ENCODE measurements at places on chromosomes 3 and 15.

DNA sequence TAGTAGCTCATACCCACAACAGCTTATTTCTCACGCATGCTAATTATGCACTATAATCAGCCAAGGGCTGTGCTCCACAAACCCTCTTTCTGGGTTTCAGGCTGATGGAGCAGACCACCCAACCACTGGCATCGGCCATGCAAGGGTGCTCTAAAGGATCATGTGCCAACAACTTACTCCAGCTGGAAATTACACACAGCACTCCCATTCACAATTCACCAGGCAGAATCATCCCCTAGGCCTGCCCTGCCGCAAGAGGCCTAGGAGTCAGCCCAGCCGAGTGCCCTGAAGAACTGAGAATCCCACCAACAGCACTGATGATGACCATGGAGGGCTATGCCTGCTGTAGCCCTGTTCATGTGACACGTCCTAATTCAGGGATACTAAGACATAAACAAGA, 216.2 kb upstream of the CHRNA7 start:
- DNase-seq, result no peak

DNA sequence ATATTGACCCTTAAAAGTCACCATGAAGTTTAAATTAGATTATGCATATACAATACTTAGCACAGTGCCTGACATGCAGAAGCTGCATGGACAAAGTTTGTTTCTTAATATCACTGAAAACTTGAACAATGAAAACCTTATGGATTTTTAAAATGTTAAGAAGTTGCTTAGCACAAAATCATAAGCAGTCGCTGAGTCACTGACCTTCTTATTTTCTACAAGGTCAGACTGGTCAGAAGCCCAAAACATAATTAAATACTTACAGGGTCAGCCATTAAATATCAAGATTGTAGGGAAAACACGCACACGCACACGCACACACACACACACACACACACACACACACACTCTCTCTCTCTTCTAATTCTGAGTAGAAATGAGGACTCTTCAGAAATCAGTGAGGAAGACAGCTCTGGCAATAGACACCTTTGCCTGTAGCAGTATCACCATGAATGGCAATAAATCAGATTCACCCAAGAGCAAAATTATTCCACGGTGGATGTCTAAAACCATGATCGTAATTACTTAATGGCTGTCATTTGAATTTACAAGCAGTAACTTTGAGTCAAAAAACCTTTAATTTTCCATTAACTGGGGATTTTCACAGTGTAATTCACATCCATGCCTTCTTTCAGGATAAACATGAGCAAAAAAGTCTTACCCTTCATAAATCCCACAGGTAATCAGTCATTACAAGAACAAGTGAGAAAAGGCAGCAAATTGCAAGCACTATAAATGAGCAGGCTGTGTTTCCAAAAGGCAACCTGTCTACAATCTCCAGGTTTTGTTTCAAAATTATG, 147.5 kb downstream of the OSBPL10 start:
- DNase-seq, result no peak

DNA sequence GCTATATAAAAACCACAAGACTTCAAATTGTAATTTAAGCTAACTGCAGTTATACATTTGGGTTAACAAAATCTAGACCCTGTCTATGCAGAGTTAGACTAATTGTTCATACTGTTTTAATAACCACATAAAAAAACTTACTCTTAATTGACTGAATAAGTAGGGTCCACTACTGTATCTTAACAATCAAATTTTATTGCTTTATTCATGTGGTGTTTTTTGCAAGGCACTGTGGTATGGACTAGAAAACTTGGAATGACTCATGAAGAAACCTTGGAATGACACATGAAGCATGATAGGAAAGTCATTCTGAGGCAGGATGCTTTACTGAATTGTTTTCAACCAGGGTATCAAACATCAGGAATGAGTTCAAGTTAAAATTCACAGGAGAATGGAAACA, 2.3 kb downstream of the SERP1 start:
- no peak for DNase-seq

- no peak for DNase-seq
Measured at GRCh38 chr3:167762296-167762695, 26.8 kb downstream of the SERPINI1 start.

DNA sequence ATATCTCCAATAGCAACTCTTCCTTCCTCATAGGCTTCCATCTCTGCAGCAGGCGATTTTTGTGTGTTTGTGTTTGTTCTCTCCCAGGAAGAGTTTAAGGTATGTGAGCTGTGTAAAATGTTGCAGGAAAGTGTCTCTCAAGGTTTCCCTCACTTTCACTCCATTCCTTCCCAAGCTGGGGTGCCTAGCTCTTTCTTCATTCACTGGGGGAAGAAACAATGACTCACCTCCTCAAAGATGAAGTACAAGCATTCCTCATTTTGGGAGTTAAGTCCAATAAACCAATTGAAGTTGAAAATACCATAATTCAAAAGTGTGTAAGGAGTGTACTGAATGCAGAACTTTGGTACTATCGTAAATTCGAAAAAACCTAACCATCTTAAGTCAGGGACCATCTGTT, 422.7 kb upstream of the CFAP20DC start:
- no peak for DNase-seq

GRCh38 chr3:55607844-55608243, 120.7 kb upstream of the WNT5A start:
- DNase-seq, result no peak

DNA sequence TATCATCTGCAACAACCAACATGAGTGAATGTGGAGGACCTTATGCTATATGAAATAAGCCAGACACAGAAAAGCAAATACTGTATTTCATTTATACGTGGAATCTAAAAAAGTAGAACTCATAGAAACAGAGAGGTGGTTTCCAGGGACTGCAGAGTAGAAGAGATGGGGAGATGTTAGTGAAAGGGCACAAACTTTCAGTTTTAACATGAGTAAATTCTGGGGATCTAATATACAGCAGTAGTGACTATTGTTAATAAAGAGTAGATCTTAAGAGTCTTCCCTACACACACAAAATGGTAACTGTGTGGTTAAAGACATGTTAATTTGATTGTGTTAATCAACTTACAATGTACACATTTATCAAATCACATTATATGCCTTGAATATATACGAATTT, 20.9 kb upstream of the MELTF start:
- DNase-seq, result no peak

GRCh38 chr3:15646851-15647511, 45.4 kb downstream of the BTD start:
- no peak for DNase-seq

DNA sequence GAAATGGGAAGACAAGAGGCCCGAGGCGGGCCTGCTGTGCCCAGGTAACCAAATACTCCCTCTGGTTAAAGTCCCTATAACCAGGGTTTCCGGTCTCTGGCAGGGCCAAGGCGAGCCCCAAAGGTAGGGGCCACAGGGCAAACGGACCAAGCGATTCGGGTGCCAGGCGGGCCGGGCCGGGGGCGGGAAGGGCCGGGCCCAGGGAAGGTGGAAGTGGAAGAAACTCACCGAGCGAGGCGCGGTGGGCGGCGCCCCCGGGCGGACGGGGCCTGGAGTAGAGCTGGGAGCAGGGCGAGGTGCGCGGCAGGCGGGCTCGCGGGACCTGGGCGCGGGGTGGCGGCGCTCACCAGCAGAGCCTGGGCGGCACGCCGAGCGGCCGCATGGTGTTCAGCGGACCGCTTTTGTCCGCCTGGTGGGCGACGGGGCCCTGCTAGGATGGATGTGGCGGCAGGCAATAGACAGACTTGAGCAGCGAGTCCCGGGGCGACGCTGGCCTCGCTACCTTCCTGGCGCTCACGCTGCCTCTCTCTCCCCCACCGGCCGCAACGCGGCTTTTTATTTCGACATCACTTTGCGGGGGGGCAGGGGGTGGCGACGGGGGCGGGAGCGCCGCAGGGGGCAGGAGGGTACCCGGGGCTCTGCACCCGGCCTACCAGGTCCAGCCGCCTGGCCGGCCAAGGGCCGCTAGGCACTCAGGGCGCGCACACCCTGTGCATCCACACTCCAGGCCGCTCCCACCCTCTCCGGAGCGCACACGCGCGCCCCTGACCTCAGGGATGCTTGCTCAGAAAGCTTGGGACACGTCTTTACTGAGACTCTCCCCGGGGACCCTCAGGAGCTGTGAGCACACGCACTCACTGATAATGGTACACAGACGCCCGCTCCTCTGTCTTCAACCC, at the start of gene GATA2:
Gene GATA2, minus strand, starts transcription at position 531 of the 899 bp plus-strand sequence. CDS start 6,170 bp downstream, outside the sequence.
- DNase-seq, result no peak

DNA sequence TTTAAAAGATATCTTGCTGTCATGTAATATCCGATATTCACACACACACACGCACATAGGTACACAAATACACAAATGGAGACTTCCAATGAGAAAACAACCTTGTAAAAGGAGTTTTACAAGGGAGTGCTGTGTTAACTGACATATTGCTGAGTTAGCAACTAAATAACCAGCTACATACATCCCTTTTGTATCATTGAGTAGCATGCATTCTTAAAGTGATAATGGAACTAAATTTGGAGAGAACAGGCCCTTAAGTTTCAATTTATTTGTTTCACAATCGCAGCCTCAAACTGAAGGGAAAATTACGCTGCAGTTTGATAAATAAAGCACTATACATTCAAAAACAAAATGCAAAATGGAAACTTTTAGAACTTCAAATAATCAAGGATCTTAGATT, 1046.0 kb upstream of the NR2F2 start:
- no peak for DNase-seq

- DNase-seq, result no peak
Measured at GRCh38 chr15:35547775-35548364, 1.9 kb upstream of the DPH6 start.

DNA sequence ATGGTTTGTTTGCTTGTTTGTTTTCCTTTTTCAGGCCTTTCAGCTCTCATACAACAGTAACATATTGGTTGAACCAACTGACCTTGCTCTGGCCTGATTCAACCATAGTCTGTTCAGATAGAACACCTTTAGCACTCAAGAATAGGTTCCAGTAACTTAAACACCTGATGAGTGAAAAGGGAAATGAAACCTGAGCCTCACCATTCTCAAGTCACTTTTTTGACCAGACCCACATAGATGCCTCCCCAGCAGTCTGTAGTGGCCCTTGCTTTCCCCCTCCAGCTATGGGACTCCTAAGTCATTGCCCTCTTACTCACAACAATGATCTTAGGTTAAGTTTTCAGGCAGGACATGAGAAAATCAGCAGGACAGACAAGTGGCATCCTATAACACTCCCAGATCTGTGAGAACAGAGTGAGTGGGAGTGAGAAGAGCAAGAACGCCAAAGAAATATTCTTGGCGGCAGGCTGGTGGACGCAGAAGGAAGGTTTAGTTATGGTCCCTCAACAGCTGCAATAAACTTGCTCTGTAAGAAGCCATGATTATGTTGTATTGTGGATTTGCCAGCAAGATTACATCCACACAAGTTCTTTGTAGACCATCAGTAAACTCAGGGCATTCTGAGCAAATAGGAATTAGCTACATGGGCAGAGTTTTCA, 367.5 kb downstream of the MECOM start:
- no peak for DNase-seq

DNA sequence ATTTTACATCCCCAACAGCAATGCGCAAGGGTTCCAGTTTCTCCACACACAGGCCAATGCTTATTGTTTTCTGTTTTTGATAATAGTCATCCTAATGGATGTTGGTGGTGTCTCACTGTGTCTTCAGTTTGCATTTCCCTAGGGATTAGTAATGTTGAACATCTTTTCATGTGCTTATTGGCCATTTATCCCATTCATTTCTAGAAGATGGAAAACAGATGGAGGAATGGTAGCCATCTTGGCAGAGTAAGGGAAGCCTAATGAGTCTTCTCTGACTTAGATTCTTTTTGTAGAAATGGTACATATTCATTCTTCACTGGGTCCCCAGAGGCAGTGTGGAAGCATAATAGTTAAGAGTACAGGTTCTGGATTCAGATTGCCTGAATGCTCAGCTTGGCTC, 46.8 kb upstream of the SRGAP3 start:
- DNase-seq, result no peak

DNA sequence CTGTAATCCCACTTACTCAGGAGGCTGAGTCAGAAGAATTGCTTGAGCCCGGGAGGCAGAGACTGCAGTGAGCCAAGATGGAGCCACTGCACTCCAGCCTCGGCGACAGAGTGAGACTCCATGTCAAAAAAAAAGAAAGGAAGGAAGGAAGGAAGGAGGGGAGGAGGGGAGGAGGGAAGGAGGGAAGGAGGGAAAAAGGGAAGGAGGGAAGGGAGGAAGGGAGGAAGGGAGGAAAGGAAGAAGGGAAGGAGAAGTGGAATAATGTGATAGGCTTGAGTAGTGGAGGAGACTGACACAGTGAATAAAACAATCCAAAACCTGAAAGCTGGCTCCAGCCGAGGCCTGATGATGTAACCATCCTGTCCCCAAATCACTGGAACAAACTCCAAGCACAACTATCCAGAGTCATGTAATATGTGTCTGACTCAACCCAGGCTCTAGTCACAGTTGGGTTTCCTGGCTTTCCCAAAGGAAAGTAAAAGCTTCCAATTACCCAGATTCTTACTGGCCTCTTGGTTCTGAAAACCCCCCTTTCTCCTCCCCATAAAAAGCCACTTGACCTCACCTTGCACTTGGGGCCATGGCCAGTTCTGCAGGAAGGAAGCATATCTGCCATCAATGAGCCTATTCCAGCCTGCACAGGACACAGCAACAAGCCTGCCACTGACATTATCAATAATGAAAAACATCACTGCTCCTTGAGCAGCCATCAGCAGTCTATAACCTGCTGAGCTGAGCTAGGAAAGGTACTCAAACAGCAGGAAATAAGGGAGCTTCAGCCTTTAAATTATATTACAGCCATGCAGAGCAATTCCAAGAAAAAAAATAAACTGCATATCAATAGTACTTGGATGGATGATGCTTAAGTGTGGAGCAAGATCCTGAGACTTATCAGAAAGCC, 48.3 kb downstream of the MB21D2 start:
- DNase-seq, result no peak

DNA sequence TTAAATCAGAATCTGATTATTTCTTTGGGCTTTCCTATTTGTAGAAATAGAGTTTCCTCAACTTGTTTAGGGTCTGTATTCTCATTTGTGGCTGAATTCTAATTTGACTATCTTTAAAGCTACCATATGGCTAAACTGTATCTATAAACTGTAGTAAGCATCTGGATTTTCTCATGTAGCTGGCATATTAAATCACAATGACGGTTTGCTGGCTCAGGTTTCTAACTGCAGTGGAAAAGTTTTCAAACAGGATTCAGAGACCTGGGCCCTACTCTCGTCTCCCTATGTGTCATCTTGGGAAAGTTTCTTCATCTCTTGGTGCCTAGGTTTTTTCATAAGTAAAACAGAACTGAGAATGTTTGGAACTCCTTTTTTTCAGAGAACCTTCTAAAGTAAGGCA, 68.3 kb downstream of the GALK2 start:
- no peak for DNase-seq

DNA sequence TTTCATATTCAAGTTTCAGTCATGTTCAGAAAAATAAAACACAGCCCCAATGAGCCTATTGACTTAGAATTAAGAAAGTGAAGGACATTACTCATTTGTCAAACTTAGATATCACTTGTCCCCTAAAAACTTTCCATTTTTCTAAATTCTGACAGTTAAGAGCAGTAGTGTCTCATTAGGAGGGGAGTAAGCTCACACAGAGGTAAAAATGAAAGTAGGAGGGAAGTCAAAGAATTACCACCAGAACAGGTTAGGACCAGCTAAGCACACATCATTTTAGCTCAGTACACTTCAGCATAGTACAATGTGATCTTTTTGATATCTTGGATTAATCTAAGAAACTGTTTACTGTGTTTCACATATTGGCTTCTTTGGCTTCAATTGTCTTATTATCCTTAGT, 64.3 kb downstream of the OSTN start:
- no peak for DNase-seq

- DNase-seq, result no peak
Measured at GRCh38 chr3:99240700-99241099, 339.2 kb upstream of the DCBLD2 start.

GRCh38 chr3:12907729-12908128, 66.4 kb upstream of the RPL32 start:
- DNase-seq, result no peak
